ENCODE measurements at places on chromosomes 4 and X.

GRCh38 chr4:145130788-145131399 is 32.8 kb downstream of the ABCE1 start:
- no peak for DNase-seq

DNA sequence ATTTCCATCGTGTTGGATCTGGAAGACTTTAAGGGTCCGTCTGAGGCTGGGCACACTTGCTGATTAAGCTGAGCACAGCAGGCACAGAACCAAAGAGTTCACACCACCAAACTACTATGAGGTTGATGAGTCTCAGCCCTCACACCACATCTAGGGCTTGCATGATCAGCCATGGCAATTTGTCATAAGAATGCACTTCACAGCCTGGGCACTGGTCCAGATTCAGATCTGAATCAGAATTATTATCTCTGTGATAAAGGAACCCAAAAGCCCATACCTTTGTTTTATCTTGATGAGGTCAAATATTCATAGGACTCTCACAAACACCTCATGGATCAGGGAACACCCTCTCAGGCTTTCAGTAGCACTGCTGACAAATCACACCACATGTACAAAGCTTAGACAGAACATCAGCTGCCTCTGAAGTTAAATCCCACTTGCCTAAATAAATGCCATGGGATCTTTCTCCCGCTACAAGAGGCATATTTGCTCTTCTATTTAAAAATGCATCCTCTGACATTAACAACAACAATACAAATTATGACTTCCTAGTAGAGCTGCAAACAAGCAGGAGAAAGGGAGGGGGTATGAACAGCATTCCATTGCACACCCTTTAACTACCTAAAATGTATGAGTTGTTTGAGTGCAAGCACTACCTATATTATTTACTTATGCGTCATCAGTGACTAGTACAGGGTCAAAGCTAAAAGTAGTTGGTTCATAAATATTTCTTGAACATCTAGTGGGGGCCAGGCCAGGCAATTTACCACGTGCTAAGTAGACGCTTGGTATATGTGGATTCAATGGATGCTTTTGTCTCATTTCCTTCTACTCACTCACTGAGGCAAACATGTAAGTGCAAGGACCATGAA is 186.3 kb upstream of the FGF13 start:
- DNase-seq, result no peak

- no peak for DNase-seq
Observed at GRCh38 chrX:7091923-7092322, 55.6 kb upstream of the STS start.

DNA sequence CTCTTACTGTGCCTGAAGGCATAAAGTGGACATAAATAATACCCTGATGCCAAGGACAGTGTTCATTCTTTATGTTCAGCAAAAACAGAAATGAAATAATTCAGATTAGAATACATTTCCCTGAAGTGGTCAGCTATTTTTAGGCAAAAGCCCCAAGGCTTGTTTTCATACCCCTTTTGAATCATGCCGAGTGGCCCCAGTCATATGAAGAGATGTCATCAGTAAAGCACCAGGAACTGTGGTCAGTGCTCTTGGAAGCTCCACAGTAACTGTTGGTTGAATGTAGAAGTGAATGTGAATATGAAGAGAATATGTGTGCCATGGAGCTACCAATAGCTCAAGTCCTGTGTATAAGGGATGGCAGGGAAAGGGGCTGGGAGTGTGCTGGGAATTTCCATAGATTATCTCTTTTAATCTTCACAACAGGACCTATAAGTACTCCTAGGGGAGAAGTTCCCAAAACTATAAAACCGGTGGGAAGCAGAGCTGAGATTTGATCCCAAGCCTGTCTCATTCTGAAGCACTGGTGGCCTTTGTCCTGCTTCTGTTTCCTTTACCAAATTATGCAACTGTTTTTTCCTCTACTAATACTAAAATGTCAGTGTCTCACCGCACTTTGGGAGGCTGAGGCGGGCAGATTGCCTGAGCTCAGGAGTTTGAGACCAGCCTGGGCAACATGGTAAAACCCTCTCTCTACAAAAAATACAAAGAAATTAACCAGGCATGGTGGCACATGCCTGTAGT is 52.6 kb downstream of the FNIP2 start:
- no peak for DNase-seq

DNA sequence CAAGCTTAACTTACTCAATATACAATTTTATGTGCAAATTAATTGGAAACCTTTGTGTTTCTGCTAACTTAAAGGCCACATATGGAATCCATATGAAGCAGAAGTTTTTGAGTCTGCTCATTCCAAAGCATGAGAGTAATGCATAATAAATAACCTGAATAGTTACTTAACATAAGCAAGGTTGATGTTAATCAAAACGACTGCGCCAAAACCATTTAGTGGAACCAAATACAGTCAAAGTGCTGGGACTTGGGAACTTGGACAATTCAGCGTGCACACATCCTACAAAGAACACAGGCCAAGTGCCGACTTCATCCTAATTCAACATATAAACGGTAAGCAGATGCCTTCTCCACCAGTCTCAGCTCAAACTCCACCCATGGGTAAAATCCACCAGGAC is 17.0 kb downstream of the TSPAN5 start:
- no peak for DNase-seq

DNA sequence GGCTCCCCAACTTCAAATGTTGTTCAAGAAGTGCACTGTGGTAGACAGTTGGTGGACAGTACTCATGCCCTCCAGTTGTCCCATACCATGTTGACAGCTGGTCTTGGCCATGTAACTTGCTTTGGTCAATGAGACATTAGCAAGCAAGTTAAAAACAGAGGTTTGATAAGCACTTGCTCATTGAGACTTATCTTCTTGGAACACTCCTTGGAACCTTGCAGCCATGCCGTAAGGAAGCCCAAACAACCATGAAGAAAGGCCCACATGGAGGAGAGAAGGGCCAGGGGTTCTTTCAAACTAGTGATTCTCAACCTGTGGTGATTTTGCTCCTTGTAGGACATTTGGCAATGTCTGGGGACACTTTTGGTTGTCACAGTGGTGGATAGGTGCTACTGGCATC is 2.6 kb upstream of the PRPS2 start:
- DNase-seq, result no peak

DNA sequence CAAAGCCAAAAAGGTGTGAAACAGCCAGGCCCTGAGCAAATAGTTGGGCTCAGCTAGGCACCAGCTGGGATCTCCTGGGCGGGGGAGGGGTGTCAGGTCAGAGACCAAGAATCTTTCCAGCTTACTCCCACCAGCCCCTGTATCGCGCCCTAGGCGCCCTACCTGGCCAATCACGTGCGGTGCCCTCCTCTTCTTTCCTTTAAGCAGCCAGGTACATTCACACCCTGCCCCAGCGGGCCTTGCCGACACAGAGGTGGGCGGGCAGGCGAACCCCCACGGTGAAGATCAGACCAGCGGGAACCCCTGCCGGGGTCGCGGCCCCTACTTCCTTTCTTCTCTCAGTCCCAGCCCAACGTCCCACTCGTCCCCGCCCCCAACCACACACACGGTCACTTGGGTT is 9.1 kb downstream of the ARHGAP36 start:
- DNase-seq, result no peak

- no peak for DNase-seq
Observed at GRCh38 chr4:77050962-77051361, 24.8 kb downstream of the CCNI start.

DNA sequence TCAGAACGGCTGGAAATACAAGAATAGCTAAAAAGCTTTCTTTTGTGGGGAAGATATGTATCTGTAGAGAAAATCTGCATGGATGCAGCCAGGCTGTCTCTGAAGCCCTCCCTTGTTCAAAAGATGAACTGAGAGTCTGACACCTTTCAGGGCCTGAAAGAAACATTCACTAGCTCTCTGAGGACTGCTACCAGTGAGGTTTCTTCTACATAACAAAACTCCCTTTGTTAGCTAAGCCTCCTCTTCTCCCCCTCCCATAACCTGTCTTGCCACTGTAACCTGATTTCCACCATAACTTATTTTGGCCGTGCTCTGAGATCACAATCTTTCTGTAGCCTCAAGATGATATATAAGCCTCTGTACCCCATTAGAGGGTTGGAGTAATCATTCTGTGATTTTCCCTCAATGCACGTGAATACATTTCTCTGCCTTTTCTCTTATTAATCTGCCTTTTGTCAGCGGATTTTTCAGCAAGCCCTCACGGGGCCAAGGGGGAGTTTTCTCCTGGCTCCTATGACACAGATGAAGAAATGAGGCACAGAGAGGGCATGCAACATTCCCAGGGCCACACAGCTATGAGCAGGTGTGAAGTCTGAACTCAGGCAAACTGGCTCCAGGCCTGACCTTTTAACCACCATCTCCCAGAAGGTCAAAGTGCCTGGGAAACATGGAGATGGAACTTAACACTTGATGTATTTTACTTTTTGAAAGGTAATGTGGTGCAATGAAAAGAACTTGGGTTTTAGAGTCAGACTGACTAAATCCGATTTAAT is 161.6 kb upstream of the PRDX4 start:
- DNase-seq, result no peak

Data from mesothelial cell of epicardium (in vitro differentiated cells).